ENCODE measurements at places on chromosomes 4 and X.

- no peak for DNase-seq
These were observed 73.1 kb downstream of the HPGD start for GRCh38 chr4:174449152-174449551.

GRCh38 chrX:133444952-133445831, 29.9 kb upstream of the GPC4 start:
- DNase-seq, result no peak

- peak; percentile 60 for DNase-seq
These were observed 11.2 kb downstream of the MEPE start for GRCh38 chr4:87843936-87844335.

DNA sequence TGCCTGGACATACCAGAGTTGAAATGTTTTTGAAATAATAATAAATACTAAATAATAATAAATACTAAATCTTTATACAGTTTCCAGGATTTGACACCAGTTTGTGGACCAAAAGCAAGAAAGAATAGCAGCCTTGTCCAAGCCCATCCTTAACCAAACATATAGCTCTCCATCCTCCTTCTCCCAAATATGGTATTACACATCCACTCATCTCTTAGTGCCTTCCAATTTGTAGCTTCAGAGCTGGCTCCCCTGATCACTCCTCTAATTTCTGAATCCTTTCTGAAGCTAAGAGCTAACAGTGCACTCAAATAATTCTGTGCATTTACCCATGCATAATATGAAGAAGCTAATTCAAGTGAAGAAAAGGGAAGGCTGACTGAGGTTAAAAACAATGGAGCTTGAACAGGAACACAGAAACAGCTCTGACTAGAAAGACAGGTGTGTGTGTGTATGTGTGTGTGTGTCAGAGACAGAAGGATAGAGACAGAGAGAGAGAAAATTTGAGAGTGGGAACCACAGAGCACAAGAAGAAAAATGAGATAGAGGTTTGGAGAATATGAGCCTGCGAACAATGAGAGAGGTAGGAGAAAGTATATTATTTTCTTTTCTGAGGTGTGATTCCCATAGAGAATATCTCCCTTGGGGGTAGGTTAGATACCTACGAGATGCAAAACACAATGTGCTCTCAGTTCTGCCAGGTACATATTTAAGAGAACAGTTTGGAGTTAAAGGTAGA, 123.5 kb downstream of the CAMK2D start:
- no peak for DNase-seq

DNA sequence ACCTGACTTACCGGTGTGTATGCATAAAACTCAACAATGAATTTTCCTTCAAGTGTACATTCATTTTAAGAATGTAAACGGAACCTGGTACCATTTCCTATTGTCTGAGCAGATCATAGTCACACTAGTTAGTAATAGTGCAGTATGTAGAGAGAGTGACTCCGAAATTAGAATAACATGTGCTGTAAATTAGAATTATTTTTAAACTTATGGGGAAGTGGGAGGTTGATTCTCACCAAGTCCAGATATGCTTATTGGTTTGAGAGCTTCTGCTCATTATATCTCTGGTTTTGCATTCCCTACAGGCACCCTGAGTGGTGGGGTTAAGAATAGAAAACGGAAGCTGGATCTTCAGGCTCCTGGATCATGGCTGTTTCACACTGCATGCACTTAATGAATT, 39.6 kb downstream of the KLF3 start:
- DNase-seq, result no peak

GRCh38 chr4:53629296-53629695, 38.0 kb upstream of the LNX1 start:
- DNase-seq, result peak; percentile 41

GRCh38 chr4:127782275-127783025, at the start of gene HSPA4L:
TSS of gene HSPA4L (plus strand) at chr4:127782322. CDS start at chr4:127782551, 229 bp downstream.
- DNase-seq, result peak; percentile 61

DNA sequence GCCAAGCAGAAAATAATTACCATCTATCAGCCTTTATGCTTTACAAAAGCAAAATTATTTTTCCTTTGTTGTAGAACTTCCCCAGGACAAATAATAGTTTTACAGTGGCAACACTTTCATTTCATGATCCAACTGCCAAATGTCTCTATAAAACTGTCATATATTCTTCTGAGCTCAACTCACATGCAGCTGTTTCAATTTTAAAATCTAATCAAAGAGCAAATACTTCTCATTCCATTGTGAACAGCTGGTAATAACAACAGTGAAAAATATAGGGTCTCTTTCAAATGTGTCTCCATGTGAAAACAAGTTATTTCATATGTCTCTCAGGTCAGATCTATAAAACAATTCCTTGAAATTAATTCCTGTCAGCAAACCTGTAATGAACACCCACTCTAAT, 270.6 kb upstream of the SLC7A11 start:
- no peak for DNase-seq

DNA sequence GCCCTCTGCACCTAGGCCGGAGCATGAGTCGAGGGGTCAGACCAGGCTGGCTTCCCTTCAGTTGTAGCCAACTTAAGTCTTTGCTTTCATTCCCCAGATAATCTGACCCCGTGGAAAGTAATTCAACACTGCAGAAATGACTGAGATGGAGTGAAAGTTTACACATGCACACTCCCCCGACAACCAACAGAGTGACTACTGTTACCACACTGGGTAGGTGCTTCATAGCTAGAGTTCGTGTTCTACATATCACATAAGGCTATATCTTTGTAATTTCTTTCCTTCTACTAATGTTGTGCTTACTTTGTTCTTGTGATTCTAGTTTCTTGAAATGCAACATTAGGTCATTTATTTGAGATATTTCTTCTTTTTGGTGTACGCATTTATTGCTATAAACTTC, 7.2 kb upstream of the CTAG2 start:
- no peak for DNase-seq

GRCh38 chrX:25144043-25144940, 128.5 kb upstream of the ARX start:
- peak; percentile 33 for DNase-seq

- DNase-seq, result no peak
These were observed 695.4 kb downstream of the ARAP2 start for GRCh38 chr4:35548921-35549320.

GRCh38 chr4:7397206-7398103, 37.3 kb downstream of the PSAPL1 start:
- DNase-seq, result no peak

GRCh38 chrX:42466332-42467046, 311.5 kb downstream of the PPP1R2C start:
- DNase-seq, result no peak

DNA sequence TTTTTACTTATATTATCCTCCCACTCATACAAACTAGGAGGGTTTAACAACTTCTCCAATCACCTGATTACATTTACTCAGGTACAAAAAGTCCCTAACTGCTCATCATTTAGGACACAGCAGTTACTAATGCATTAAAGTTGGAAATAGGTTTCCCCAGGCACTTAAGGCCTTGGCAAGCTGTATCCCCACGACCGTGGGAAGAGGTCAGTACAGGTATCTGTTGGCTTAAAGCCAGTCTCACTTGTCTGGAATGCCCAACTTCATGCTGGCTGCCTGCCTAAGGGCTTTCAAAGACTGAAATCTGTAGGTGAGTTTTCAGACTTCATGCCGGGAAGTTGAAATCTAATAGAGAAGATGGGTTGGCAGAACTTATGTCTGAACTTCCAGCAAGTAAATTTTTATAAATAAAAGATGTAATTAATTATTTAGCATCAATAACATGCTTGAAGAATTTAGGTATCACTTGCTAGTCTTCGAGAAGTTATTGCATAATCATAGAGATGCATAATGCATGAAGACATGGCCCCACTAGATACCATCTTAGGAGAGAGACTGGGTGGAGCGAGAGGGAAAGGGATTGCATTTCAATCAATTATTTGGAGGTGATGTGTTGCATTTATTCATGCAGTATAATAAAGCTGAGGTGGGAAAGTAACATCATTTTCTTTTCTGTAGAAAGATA, 54.2 kb downstream of the SCD5 start:
- no peak for DNase-seq

GRCh38 chrX:123298026-123298425, 113.9 kb downstream of the GRIA3 start:
- peak; percentile 0 for DNase-seq

DNA sequence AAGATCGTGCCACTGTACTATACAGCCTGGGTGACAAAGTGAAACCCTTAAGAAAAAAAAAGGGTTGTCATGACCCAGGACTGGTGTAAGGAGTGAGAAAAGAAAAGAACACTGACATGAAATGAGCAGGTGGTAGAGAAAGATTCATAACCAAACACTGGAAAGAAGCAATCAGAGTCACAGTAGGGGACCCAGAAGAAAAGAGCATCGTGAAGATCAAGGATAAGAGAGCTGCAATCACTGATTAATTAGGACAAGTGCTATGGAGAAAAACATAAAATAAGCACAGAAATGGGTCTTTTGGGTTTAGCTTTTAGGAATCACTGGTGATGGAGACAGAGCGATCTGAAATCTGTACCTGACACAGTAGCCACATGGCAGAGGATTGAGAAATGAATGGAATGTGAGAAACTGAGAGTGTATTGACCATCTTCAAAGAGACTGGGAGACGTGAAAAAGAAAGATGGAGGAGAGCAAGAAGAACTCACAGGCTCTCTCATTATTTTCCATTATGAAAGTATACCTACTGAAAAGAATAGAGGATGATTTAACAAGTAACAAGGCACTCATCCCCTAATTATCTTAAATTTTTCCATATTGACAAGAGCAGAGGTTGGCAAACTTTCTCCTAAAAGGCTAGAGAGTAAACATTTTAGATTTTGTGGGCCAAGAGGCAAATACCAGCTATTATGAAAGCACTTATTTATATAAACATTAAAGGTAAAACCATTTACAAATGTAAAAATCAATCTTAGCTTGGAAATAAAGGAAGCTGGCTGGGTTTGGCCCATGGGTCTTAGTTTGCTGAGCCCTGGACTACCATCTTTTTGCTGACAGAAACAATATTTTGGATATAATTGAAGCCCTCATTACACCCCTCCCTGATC, 7.3 kb downstream of the TMEM154 start:
- no peak for DNase-seq

GRCh38 chrX:155094468-155095061, 23.3 kb downstream of the BRCC3 start:
- DNase-seq, result peak; percentile 15

- DNase-seq, result no peak
These were observed 11.9 kb downstream of the GRPEL1 start for GRCh38 chr4:7055990-7056325.

GRCh38 chr4:57061395-57061794, 48.8 kb downstream of the IGFBP7 start:
- DNase-seq, result peak; percentile 32

DNA sequence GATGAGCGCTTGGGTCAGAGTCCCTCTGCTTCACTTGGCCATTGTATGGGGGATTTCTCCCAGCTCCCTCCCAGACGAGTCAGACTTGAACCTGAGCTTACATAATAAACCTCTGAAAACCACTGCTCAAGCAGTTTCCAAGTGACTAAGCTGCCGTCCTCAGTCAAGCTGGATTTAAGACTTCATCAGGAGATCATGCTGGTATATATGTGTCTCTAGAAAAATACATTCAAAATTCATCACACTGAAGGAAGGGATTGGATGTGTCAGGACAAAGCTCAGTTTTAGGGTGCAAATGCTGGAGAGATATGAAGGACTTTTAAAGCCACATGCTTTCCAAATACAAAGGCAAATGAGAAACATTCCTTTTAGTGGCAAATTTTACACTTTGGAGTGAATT, 114.3 kb downstream of the QDPR start:
- no peak for DNase-seq

DNA sequence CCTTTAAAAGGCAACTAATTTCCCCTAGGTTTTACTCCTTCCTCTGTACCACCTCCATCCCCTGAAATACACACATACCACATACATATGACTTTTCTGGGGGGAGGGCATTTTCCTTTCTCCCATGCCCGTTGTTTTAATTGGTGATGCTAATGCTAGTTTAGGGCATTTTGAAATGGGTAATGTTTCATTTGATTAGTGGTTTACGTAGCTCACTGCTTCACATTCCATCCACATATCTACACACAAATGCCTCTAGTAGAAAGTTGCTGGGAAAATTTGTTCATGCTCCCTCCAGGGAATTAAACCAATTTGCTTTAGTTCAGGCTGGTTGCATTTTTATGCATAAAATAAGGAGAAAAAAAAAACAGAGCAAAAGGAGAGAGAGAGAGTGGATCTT, 231.2 kb downstream of the FRAS1 start:
- peak; percentile 85 for DNase-seq

DNA sequence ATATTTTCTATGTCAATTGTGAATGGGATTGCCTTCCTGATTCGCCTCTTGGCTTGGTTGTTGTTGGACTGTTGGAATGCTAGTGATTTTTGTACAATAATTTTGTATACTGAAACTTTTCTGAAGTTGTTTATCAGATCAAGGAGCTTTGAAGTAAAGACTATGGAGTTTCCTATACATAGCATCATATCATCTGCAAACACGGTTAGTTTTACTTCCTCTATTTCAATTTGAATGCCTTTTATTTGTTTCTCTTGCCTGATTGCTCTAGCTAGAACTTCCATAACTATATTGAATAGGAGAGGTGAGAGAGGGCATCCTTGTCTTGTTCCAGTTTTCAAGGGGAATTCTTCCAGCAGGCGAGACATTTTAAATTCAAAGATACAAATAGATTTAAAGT, 226.5 kb downstream of the FBXO8 start:
- no peak for DNase-seq

DNA sequence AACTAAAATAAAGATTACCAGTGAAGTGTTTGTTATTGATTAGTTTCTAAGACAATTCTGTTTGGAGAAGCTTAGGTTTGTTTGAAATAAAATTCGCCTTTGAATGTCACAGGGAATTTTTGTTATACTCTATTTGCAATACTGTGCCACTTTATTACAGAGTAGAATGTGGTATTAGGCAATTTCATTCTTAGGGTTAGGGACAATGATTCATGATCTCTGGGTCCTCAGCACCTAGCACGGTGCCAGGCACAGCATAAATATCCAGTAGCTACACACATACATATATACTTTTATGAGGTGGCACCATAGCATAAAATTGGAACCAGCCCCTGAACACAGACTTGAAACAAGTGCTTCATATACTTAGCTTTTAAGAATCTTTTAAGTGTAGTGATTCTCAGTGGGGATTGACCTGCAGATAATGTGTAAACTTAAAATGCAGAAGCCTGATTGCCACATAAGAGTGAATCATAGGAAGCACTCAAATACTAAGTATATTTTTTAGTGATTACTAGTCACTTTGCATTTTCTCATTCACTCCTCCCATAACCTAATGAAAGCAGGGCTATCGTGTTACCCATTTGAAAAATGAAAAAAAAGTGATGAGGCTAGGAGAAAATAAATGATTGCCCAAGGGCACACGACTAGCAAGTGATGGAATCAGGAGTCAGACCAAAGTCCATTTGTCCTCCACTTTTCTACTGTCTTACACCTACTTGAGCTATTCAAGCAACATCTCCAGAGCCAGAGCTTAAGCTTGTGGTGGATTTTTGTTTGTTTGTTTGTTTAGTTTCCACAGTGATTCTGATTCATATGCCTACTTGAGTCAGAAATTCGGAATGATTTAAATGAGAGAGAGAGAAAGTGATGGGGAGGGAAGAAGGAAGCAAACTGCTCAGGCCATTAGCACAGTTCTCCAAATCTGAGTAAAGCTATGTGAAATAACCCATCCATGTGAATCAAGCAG, 366.0 kb upstream of the FGF13 start:
- peak; percentile 77 for DNase-seq

GRCh38 chrX:27964432-27964831, 16.8 kb downstream of the DCAF8L1 start:
- DNase-seq, result no peak

All from fibroblast of gingiva (primary cell).